Fibroblast of skin of scalp (primary cell): ENCODE measurements at places on chromosomes 2 and 18.
A peak's percentile ranks its signal among the peaks of the same experiment; 100 is the strongest.

GRCh38 chr2:195531754-195532153 is 125.3 kb upstream of the SLC39A10 start:
- peak; percentile 22 for DNase-seq

DNA sequence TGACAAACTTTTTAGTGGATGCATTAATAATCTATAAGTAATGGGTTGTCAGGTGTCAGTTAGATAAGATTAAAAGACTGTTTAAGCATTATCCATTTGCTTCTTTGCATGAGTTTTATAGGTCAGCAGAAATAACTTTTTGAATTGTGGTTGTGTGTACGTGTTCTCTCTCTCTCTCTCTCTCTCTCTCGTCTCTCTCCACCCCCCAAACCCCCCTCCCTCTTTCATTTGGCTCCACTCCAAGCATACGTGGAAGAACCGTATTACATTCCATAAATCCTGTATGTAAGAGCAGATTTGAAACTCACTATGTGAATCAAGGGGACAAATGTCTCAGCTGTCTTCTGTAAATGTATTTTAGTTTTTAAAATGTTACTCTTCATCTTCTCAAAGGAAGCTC is 120.2 kb downstream of the MEIS1 start:
- peak; percentile 69 for DNase-seq

- DNase-seq, result no peak
Observed at GRCh38 chr18:6284761-6285160, 129.9 kb downstream of the L3MBTL4 start.

GRCh38 chr2:208103616-208104015 is 20.7 kb downstream of the CRYGD start:
- DNase-seq, result no peak

- DNase-seq, result no peak
Observed at GRCh38 chr18:46072376-46072867, 362 bp upstream of the PSTPIP2 start.

- peak; percentile 26 for DNase-seq
Observed at GRCh38 chr2:27184115-27184514, 27.7 kb upstream of the ATRAID start.

DNA sequence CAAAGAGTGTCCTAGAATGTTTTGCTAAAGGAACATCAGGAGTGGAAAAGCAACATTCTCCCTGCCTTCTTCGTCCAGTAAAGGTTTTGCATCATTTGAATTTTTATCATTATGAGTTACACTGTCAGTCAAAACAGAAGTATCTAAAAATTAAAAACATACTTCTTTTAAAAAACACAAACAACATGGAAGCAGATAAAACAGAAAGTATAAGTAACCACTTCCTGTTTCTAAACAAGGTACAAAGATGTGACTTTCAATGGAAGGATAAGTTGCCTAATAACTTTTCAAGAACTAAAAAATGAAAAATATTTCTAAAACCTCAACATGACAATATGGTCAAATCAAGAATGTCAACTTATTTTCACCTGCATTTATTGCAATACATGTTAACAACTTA is 158.2 kb downstream of the STK39 start:
- no peak for DNase-seq

GRCh38 chr2:43327119-43327518 is 100.7 kb upstream of the ZFP36L2 start:
- DNase-seq, result no peak
